ENCODE measurements at places on chromosomes 5 and 9.

DNA sequence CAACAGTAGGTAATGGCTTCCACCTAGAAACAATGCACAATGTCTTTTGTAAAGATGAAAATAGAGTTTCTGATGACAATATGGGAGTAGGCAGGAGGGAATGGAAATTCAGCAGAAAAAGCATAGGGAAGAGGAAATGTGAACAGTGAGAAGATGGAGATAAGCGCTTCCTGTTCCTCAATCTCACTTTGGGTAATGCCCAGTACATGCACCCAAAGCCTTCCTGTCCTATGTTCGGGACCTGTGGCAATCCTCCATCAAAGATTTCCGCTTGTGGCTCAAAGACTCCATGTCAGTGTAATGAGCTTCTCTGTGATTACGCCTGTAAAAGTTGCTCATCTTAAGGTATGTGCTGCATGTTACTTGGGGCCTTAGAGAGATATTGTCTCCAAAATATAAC lies 2.7 kb downstream of the UGT3A1 start:
- DNase-seq, result no peak

- no peak for DNase-seq
Observed at GRCh38 chr5:140236891-140237598, 62.1 kb downstream of the CYSTM1 start.

DNA sequence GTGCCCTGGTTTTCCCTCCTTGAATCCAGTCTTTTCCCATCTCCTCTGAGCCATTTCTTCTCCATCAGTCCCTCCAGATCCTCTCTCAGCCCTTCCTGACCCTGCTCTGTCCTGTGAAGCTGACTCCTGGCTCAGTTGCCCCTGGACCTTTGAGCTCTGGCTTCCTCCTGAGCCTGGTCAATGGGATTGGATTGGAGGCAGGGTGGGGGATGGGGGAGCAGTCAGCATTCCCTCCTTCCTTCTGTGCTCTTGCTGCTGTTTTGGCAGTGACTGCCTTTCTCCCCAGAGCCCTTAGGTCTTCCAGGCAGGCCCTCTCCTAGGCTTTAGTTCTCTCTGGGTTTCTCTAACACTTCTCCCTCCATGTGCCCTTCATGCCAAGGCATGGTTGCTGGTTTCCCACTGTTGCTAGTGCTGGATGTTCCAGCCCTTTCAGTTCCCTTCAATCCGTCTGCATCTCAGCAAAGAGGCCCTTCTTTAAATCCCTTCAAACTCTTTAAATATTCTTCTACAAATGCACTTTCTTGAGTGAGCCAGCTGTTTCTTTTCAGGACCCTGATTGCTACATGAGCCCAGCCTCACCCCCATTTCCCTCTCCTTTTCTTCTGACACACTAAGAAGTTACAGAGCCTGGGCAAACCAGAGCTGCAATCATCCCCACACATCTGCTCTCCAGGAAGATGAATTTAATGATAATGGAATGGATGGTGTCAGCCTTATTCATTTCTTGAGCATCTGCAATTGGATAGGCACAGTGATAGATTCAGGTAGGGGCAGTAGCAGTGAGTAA lies 2.2 kb downstream of the TNFSF15 start:
- no peak for DNase-seq

- no peak for DNase-seq
Observed at GRCh38 chr9:87516926-87517290, 19.2 kb downstream of the DAPK1 start.

DNA sequence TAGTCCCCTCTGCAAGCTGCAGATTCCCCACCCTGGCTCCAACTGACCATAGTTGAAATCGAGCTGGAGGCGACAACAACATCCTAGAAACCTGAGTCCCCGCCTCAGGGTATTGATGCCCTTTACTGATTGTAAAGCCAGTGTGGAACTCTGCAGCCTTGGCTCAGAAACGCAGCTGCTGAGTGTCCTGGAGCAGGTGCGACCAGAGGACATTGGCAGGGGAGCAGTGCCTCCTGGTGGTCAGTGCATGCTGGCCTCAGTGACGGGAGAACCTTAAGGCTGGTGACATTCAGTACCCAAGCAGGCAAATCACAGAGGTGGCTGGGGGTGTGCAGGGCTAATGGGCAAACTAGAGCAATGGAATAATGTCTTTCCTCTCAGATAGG lies 20.4 kb upstream of the ZNF354B start:
- no peak for DNase-seq

- DNase-seq, result no peak
Observed at GRCh38 chr5:96634881-96635280, 27.3 kb upstream of the CAST start.

GRCh38 chr5:317086-317811 lies 4.3 kb upstream of the AHRR start:
- peak; percentile 79 for DNase-seq

- no peak for DNase-seq
Observed at GRCh38 chr5:58011301-58011700, 448.6 kb downstream of the PLK2 start.

DNA sequence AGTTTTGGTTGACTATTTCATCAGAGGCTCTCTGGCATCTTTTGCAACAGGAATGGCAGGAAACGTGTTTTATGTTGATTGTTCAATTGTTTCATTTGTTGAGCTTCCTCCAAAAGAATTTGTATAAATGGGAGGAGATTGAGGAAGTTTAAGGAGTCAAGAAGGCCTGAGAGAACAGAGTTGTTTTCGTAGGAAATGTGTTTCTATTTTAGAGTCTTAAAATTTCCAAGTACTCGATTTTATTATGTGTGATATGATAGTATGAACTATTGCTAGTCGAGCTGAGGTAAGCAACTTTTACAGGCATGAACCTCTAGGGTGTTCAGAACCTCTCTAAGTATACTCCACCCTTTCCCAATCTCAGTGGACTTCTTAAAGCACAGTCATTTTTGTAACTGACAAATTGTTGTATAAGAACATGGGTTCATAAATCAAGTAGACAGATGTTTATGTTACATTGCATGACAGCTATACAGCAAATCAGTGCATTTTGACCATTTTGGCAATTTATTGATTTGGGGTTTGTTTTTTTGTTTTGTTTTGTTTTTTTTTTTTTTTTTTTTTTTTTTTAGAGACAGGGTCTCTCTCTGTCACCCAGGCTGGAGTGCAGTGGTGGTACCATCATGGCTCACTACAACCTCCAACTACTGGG lies 47.4 kb downstream of the POLK start:
- DNase-seq, result peak; percentile 87

- DNase-seq, result peak; percentile 53
Observed at GRCh38 chr5:13976867-13977830, 32.7 kb upstream of the DNAH5 start.

- peak; percentile 50 for DNase-seq
Observed at GRCh38 chr9:134283111-134283515, 43.1 kb upstream of the RXRA start.

- no peak for DNase-seq
Observed at GRCh38 chr9:120507936-120508510, 71.9 kb downstream of the CDK5RAP2 start.

- DNase-seq, result no peak
Observed at GRCh38 chr5:81698813-81699212, 52.1 kb downstream of the SSBP2 start.

DNA sequence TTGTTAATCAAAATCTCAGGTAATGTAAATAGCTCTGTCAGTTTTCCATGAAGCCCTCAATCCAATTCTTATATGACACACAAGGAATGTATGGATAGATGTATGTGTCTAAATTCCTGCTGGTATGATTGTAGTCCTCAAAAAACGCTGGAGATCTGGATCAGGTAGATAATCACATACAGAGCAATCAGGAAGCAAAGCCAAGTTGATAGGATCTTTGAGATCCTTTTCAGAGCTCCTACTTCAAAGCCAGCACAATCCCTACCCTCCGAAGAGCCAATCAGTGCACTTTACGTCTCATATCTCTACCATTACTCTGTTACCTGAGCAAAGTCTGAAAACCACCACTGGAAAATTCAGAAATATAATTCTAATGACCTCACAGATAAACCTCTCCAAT lies 27.4 kb downstream of the TYRP1 start:
- DNase-seq, result no peak
